Psoas muscle (tissue), 8 donors: ENCODE measurements at places on chromosomes 12 and 14. TPM values are rescaled to one million over a fixed set of nuclear protein-coding genes. Genes with fewer than 3 reads are reported as not detected.

The OR10G2 gene
- total RNA-seq: not detected

GRCh38 chr12:79020106-79020505, 155.5 kb downstream of the SYT1 start:
- DNase-seq: no peak

GRCh38 chr14:94673781-94674231, 61.6 kb downstream of the SERPINA3 start:
- DNase-seq: no peak

- DNase-seq: no peak
Observed at GRCh38 chr12:112980491-112981158, 2.3 kb downstream of the OAS2 start.

The RPS26 gene
- total RNA-seq: 16.6 TPM

The LRFN5 gene
- total RNA-seq: 1.0 TPM

DNA sequence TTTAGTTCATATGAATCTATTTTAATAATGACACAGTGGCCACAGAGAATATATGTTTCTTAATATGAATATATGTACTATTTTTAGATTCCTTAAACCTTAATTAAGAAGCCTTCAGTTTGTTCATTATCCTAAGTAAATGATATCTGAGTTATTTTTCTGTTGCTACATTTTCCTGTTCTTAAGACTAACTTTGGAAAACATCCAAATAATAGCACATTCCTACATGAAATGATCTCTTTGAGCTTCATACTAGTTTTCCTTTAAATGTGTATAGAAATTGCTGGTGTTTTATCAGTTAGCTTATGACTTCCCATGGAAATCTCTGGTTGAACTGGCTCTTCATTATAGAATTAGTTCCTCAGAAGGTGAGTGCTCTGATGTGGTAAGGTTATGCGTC, 72.1 kb downstream of the POLR3B start:
- no peak for DNase-seq
